Type B pancreatic cell (in vitro differentiated cells): ENCODE measurements at places on chromosomes 6 and 20. TPM values are rescaled to one million over a fixed set of nuclear protein-coding genes. Genes with fewer than 3 reads are reported as not detected.

SULF2 gene
- total RNA-seq, result 89.0 and 146 TPM in 2 replicates

POPDC3 gene
- total RNA-seq, result 1.1 and 6.0 TPM in 2 replicates

HMGCLL1 gene
- total RNA-seq, result 1.6 and 1.9 TPM in 2 replicates

PTGIS gene
- total RNA-seq, result 4.6 and 33.3 TPM in 2 replicates

HLA-DOB gene
- 0.88 TPM in 1 of 2 replicates, not detected in the other for total RNA-seq

DNMT3B gene
- 18.2 and 19.7 TPM in 2 replicates for total RNA-seq

ASF1A gene
- total RNA-seq, result 25.4 and 32.5 TPM in 2 replicates

OGFRL1 gene
- 3.5 and 6.0 TPM in 2 replicates for total RNA-seq

SAMD5 gene
- 9.2 and 11.5 TPM in 2 replicates for total RNA-seq

- DNase-seq, result no peak
- H3K36me3 ChIP-seq, result no peaks in the 10 kb centered on the region
- H3K4me1 ChIP-seq, result peaks cover 13% of the 10 kb centered on the region
- peaks cover 7% of the 10 kb centered on the region for H3K27me3 ChIP-seq
Measured at GRCh38 chr20:57138198-57138995, 128.0 kb downstream of the BMP7 start.

DNA sequence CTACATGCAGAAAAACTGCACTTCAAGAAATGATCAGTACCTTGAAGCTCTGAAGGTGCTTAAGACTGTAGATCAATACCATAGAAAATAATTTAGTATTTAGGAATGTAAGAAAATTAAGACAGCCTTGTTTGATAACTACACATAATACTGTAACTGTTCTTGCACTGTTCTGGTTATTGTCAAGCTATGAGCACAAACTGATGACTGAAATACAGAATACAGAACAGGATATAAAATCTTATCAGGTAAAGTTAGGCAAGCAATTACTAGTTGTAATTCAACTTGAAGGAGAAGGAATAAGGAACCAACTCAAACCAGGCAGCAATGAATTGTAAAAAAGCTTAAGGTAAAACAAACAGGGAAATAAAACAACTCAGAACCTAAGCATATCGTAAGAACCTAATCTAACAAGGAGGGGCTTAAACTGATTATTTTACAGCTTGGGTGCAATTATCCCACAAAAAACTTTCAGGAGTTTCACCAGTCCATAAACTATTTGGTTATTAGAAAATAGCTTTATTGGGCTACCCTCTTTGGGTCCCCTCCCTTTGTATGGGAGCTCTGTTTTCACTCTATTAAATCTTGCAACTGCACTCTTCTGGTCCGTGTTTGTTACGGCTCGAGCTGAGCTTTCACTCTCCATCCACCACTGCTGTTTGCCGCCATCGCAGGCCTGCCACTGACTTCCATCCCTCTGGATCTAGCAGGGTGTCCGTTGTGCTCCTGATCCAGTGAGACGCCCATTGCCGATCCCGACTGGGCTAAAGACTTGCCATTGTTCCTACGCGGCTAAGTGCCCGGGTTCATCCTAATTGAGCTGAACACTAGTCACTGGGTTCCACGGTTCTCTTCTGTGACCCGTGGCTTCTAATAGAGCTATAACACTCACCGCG lies 97.7 kb downstream of the ATG5 start:
- no peak for DNase-seq
- H3K4me3 ChIP-seq, result no peak overlapping the region
- no peak overlapping the region for H3K27ac ChIP-seq
- no peaks in the 10 kb centered on the region for H3K27me3 ChIP-seq
- peaks cover 23% of the 10 kb centered on the region for H3K4me1 ChIP-seq

- DNase-seq, result no peak
Measured at GRCh38 chr20:25020901-25021301, 28.4 kb upstream of the APMAP start.

- no peak overlapping the region for H3K4me3 ChIP-seq
- no peak for DNase-seq
- H3K27me3 ChIP-seq, result no peaks in the 10 kb centered on the region
Measured at GRCh38 chr6:80641591-80641990, 535.1 kb downstream of the BCKDHB start.

DNA sequence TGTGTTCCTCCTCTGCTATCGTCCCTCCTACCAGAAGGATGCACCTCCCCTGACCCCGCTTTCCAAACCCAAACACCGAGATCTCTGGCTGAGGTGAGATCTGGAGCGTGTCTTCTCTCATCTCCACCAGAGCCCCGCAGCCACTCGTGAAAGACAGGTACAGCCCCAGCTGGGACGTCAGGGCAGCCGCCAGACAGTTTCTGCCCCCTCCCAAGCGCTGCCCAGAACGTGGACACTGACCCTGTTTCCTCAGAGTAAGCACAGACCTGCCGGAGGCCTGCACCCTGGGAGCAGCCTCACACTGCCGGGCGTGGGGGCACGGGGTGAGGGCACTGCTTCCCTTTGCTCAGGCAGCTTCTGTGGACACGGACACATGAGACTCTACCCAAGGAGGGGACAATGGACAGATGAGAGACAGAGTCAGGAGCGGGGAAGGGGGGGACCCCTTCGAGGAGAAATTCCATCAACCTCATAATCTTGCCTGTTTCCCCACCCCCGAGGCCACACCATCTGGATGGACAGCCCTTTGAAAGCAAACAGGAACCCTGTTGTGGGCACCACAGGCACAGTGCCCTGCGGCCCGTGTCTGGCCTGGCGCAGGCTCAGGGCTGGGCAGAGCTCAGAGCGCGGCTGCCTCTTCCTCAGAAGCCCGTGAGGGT lies 210.6 kb downstream of the DLL1 start:
- peaks cover 14% of the 10 kb centered on the region for H3K27me3 ChIP-seq
- no peak overlapping the region for H3K27ac ChIP-seq
- H3K4me3 ChIP-seq, result no peak overlapping the region
- H3K36me3 ChIP-seq, result no peaks in the 10 kb centered on the region
- peaks cover 3% of the 10 kb centered on the region for H3K4me1 ChIP-seq
- DNase-seq, result peak; percentile 66

GRCh38 chr6:6659600-6660327 lies 71.2 kb downstream of the LY86 start:
- no peaks in the 10 kb centered on the region for H3K36me3 ChIP-seq
- peaks cover 15% of the 10 kb centered on the region for H3K4me1 ChIP-seq

DNA sequence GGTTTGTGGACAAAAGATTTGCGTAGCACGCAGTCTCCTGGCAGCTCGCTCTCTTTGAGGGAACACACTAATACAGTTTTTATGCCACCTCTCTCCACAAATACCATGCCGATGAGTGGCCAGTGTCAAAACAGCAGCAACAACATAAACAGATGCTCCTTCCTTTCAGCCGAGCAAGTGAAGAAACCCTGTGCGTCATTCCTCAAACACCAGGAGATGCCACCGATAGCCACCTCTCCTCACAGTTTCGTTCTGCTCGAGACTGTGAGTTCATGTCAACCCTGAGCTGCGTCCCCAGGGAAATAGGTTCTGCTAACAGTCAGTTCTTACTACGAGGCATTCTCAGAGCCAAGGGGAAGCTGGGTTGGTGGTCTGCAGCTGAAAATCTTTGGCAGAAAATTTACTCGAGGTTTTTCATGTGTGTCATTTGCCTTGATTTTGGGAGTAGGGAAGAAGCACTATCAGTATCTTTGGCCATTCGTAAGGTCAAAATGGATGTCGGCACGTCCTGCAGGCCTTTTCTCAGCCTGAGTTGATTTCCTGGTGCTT lies 59.9 kb downstream of the EYA2 start:
- H3K4me3 ChIP-seq, result no peak overlapping the region
- H3K36me3 ChIP-seq, result no peaks in the 10 kb centered on the region
- H3K4me1 ChIP-seq, result peaks cover 8% of the 10 kb centered on the region
- no peak for DNase-seq

DNA sequence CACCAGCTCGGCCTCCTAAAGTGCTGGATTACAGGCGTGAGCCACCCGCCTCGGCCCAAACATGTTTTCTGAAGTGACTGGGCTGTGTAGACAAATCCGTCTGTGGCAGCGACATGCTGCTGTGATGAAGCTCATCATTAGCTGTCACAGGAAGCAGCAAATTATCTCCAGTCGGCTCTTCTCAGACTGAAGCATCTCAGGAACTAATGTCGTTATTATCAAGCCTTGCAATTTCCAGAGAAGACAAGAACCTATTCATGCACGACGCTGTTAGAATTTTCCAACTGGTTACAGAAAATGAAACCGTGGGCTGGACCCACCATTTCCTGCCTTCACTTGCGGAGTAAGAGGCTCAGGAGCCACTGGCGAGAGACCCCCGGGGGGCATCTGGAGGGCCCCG lies 17.1 kb upstream of the NTSR1 start:
- no peaks in the 10 kb centered on the region for H3K36me3 ChIP-seq
- peaks cover 6% of the 10 kb centered on the region for H3K27me3 ChIP-seq
- H3K4me1 ChIP-seq, result peaks cover 22% of the 10 kb centered on the region
- H3K4me3 ChIP-seq, result no peak overlapping the region

GRCh38 chr6:122780114-122780513 lies 598 bp downstream of the FABP7 start:
- H3K36me3 ChIP-seq, result no peaks in the 10 kb centered on the region
- H3K4me1 ChIP-seq, result peaks cover 10% of the 10 kb centered on the region
- DNase-seq, result no peak
- H3K27me3 ChIP-seq, result no peaks in the 10 kb centered on the region
- H3K4me3 ChIP-seq, result no peak overlapping the region

DNA sequence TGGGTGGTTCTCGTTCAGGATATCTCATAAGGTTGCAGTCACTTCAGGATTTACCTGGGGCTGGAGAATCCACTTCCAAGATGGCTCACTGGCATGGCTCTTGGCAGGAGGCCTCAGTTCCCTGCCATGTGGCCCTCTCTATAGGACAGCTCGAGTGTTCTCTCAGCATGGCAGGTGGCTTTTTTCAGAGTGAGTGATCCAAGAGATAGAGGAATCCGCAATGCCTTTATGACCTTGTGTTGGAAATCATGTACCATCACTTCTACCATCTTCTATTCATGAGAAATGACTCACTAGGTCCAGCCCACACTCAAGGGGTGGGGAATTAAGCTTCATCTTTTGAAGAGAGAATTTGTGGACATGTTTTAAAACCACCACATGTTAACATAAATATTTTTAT lies 37.8 kb downstream of the PPP1R16B start:
- DNase-seq, result no peak
- H3K36me3 ChIP-seq, result no peaks in the 10 kb centered on the region
- H3K27me3 ChIP-seq, result peaks cover 29% of the 10 kb centered on the region

DNA sequence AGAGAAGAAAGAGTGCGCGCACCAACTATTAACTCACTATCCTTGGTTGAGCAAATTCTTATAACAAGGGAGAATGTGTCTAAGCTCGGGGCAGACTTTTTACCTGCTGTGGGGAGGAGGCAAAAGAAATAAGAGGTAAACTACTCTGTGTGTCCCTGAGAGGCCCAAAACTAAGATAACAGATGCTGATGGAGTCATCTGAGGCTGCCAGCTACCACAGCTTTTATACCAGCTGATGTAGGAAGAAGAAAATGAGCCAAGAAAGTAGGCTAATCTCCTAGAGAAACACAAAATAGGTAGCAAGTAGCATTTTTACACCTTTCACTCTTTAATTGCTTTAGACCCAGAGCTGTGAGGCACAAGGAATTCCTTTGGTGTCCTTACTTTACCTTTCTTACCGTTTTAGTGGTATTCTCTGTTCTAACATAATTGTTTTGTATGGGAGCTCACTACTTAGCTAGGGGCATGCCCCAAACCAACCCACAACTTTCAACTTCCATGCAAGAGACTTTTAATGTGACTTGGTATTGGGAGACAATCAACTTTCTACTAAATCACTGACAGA lies 27.8 kb upstream of the PIM1 start:
- peaks cover 58% of the 10 kb centered on the region for H3K4me1 ChIP-seq
- H3K27me3 ChIP-seq, result no peaks in the 10 kb centered on the region
- H3K36me3 ChIP-seq, result no peaks in the 10 kb centered on the region
- DNase-seq, result no peak
- H3K4me3 ChIP-seq, result peak overlapping the region; percentile 57

DNA sequence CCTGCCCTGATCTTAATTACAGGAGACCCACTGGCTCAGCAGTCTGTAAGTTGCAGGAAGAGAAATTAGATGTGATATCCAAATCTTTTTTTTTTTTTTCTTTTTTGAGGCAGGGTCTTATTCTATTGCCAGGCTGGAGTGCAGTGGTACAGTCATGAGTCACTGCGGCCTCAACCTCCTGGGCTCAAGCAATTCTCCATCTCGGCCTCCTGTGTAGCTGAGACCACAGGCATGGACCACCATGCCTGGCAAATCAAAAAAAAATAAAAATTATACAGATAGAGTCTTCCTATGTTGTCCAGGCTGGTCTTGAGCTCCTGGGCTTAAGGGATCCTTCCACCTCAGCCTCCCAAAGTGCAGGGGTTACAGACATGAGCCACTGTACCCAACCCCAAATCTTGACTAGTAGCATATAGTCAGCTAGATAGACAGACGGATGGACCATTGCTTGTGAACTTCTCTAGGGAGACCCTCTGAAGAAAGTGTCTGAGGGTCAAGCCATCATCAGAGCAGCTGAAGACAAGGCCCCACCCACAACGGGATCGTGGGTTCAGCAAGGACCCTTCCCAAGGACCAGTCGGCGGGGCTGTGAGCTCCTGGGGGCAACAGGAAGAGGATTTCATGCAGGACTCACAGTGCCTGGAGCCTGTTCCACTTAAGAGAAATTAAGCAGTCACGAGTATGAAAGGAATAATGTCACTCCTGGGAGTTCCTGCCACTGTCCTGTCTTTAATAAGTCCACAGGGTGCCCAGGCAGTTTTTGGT lies 222.7 kb downstream of the ANKRD60 start:
- peaks cover 6% of the 10 kb centered on the region for H3K4me1 ChIP-seq
- no peak overlapping the region for H3K4me3 ChIP-seq
- peaks cover 15% of the 10 kb centered on the region for H3K27me3 ChIP-seq
- no peaks in the 10 kb centered on the region for H3K36me3 ChIP-seq
- H3K27ac ChIP-seq, result no peak overlapping the region

GRCh38 chr6:51565472-51565871 lies 521.9 kb downstream of the PKHD1 start:
- H3K4me1 ChIP-seq, result no peaks in the 10 kb centered on the region
- no peak overlapping the region for H3K27ac ChIP-seq
- H3K27me3 ChIP-seq, result no peaks in the 10 kb centered on the region
- H3K36me3 ChIP-seq, result no peaks in the 10 kb centered on the region

GRCh38 chr20:32675223-32675975 lies 1.7 kb upstream of the C20orf203 start:
- H3K27ac ChIP-seq, result no peak overlapping the region
- H3K4me1 ChIP-seq, result peaks cover 28% of the 10 kb centered on the region
- DNase-seq, result no peak

DNA sequence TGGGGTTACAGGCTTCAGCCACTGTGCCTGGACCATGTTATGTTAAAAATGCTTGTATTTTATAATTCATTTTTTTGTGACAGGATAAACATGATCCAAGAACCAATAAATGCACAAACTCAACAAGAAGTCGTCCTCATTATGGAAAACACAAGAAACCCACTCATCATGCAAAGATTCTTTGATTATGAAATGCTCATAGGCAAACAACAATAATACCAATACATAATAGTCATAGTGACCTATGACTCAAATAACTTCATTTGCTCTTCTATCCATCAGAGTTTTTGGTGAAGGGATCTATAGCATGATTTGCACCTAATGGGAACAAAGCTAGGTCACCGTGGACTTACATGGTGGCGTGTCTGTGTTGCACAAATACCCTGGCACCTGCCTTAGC lies 217.1 kb upstream of the THEMIS start:
- DNase-seq, result no peak
- H3K27ac ChIP-seq, result no peak overlapping the region
- no peaks in the 10 kb centered on the region for H3K27me3 ChIP-seq
- no peak overlapping the region for H3K4me3 ChIP-seq
- peaks cover 8% of the 10 kb centered on the region for H3K36me3 ChIP-seq
- H3K4me1 ChIP-seq, result peaks cover 6% of the 10 kb centered on the region
